NCI-H774 (cell line): ENCODE measurements at places on chromosomes 7 and 10.

- no peak for DNase-seq
Measured at GRCh38 chr7:68321776-68322496, 1276.3 kb upstream of the AUTS2 start.

DNA sequence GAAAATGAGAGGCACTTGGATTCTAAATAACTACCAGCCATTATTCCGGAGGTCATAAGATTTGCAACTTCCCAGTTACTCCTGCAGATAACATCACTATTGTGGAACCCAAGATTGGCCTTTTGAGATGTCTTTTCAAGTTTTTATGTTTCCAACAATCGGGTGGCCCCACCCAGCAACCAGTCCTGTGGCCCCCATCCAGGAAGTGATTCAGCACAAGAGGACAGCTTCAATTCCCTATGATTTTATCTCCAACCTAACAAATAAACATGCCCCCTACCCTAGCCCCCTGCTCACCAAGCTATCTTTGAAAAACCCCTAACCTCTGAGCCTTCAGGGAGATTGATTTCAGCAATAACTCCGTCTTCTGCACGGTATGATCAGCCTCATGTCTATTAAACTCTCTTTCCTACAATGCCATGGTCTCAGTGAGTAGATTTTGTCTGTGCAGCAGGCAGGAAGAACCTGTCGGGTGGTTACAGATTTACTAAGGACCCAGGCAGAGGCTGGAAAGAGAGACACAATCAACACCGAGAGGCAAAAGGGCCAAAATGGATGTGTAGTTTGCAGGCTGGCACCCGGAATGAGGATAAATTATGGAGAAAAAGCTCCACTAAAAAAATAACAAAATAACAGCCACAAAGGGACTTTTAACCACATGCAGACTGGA, 83.9 kb upstream of the UNC5B start:
- no peak for DNase-seq

DNA sequence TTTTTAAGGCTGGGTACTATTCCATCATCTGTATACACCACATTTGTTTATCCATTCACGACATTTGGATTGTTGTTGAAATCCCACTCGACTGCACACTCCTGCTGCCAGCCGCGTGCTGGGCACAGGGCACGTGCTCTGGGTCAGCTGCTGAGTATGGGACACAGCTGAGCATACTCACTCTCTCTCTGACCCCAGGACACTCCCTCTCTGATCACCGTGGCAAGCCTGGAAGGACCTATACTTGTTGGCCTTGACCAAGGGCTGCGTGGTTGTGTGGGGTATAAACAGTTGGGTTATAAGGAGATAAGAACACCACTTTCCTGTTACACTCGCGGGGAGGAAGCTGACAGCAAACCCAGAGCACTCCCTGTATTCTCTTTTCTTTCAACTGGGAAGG, 153.0 kb upstream of the RHEB start:
- DNase-seq = no peak

DNA sequence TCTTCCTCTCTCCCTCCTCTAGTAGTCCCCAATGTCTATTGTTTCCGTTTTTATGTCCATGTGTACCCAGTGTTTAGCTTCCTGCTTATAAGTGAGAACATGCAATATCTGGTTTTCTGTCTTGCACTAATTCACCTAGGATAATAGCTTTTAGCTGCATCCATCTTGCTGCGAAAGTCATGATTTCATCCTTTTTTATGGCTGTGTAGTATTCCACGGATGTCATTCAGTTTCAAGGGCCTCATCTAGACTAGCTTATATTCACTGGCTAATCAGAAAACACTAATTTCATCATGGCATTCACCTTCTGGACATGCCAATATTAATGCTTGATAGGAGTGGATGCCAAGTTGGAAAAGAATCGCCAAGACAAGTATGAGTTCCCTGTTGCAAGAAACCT, 619.6 kb upstream of the AUTS2 start:
- no peak for DNase-seq

GRCh38 chr7:26538216-26538615, 246.6 kb downstream of the SNX10 start:
- no peak for DNase-seq
